AG10803 (cell line): ENCODE measurements at places on chromosomes 6 and 20.
A peak's percentile ranks its signal among the peaks of the same experiment; 100 is the strongest.

DNA sequence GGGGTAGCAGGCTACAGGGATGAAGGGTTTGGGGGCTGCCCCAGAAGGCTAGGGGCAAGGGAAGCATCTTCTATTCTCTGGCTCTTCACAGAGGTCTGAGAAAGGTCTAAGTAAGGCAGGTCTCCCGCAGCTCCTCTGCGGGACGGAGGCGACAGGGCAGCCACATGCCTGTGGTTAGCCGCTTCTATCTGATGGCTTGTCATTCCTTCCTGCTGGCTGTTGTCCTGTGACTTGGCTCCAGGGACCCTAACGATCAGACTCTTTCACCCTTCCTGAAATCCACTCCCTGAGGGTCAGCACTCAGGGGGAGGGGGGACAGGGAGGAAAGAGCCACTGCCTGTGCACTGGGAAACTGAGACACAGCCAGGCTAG, 673 bp downstream of the CST7 start:
- DNase-seq: no peak

- DNase-seq: no peak
These were observed 13.6 kb upstream of the SLCO4A1 start for GRCh38 chr20:62628691-62629090.

- peak; percentile 79 for DNase-seq
These were observed 52.3 kb downstream of the MBOAT1 start for GRCh38 chr6:20159781-20160540.

DNA sequence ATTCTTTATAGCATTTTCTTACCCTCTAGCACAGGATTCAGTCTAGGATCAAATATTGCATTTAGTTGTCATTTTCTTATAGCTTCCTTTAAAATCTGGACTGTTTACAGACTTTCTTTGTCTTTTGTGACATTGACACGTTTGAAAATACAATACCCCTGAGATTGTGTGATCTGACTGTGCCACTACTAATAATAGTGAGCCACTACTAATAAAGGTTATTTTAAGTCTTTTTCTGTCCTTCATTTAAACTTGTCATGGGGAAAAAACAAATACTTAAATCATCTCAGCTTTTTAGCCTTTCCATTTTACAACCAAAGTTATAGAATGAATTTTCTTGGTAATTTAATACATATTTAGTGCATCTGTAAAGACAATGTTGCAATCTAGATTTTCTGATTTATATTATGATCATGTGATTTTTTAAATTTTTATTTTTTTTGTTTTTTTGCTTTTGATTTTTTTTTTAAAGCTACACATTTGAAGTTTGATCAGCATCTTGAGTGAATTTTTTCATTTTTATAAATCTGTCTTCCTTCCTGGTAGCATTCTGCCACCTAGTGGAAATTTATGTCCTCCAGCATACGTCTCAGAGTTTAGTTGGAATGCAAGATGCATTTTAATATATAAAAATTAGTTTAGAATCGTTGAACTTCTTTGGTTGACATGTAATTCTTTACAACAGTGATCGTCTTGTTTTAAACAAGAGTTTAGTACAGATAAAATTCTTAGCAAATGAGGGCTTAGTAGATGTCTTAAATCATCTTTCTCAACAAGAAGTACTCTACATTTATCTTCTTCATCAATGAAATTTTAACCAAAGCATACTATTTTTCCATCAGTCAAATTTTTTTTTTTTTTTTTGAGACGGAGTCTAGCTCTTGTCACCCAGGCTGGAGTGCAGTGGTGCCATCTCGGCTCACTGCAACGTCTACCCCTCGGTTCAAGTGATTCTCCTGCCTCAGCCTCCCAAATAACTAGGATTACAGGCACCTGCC, 119.4 kb downstream of the NCOA3 start:
- peak; percentile 72 for DNase-seq

DNA sequence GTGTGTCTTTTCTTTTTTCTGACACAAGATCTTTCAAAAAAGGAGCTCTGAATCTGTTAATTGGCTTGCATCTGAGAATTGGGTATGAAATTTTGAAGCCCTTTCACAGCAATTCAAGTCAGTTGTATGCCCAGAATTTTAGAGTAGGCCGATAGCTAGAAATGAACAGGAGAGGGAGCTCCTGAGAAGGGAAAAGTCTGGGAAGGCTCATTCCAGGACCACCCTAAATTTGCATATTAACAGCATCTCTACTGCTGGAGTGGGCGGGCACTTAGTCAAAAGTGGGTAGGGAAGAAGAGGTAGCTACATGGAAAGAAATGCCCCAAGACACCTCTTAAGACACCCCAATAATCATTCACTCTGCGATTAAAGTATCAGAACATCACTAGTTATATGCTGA, 928.3 kb downstream of the TBC1D32 start:
- no peak for DNase-seq

- no peak for DNase-seq
These were observed 14.4 kb upstream of the SLC22A23 start for GRCh38 chr6:3471286-3471685.

DNA sequence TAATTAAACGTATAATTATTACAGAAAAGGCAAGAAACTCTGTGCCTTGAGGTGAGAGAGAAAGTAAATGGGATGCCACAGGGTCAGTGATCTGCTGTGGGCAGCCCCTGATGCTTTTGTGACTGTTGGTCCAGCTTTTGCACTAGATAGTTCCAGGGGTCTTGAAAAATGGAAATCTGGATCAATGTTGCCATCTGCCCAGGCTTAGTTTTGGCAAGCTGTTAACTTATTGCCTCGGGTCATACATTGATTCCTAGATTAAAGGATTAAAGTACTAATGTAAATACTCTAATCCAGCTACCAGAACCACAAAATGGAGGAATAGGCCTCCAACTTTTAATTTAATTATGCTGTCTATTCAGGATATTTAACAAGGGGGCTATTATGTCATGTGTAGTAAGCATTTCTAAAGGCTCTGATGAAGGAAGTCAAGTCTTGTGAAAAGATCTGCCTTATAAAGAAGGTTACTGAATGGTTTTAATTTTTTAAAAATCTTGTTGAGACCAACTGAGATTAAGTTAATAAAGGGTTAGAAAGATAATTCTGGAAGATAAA, 376.0 kb upstream of the HS3ST5 start:
- DNase-seq: no peak

GRCh38 chr6:77448546-77448945, 14.7 kb downstream of the HTR1B start:
- DNase-seq: no peak

DNA sequence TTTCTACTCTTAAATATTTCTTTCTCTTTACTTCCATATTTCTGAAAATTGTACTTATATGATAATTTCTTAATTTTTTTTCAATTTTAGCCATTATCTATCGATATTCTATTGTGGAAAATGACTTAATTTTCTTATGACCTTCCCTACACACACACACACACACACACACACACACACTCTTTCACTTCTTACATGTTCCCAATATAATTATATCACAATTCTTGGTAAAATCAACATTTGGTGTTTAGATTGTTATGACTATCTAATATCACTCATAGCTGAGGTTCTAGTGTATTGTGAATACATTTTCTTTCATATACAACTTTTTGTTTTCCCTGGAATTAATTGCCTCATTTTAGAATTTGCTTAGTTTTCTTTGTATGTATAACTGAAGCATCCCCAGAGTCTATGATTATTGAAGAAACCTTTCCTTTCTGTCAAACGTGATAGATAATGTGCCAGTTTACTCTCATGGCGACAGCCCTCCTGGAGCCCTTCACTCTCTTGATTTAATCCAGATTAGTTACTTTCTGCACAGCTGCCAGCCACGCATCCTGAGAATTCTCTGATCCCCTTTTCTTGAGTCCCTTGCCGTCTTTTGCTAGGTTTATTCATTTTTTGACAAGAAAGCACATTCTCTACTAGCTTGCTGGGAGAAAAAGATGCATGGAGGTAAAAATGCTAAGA, 63.4 kb downstream of the RNF182 start:
- no peak for DNase-seq

DNA sequence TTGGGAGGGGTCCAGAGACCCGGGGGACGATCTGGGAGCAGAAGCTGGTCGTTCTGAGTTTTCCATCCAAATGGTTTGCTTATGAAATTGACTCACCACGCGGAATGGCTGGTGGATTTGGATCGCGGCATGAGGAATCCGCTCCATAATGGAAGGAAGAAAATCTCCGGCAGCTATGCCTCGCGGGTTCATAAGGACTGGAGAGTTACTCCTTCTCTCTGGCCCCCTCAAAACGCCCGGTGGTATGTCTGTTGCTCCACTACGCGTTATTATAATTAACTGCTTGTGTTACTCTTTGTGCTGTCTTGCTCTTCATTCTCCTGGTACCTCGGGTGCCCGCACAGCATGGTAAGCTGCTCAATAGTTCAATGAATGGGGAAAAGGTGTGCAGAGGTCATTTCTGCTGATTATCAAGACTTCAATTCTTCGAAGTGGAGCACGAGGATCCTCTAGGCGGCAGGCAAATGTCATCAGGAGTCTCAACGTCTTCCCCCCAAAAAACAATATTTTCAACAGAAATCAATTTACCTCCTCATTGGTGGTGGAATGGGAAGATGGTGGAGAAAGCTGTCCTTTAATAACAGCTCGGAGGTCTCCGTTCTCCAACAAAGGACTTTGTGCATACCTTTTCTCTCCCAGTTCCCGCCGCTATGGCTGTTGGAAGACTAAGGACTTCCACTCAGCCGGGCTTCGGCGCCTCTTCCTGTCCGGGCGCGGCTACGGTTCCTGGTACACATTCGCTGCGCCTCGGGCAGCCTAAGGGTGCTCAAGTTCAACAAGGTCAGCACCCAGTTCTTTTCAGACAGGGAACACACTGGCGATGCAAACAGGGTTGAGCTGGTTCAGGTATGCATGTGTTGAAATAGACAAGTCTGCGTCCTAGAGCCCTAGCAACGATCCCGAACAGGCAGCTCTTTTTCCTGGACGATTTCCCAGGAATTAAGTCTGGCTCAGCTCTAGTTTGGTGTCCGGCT, 9.2 kb upstream of the PRSS16 start:
- no peak for DNase-seq

DNA sequence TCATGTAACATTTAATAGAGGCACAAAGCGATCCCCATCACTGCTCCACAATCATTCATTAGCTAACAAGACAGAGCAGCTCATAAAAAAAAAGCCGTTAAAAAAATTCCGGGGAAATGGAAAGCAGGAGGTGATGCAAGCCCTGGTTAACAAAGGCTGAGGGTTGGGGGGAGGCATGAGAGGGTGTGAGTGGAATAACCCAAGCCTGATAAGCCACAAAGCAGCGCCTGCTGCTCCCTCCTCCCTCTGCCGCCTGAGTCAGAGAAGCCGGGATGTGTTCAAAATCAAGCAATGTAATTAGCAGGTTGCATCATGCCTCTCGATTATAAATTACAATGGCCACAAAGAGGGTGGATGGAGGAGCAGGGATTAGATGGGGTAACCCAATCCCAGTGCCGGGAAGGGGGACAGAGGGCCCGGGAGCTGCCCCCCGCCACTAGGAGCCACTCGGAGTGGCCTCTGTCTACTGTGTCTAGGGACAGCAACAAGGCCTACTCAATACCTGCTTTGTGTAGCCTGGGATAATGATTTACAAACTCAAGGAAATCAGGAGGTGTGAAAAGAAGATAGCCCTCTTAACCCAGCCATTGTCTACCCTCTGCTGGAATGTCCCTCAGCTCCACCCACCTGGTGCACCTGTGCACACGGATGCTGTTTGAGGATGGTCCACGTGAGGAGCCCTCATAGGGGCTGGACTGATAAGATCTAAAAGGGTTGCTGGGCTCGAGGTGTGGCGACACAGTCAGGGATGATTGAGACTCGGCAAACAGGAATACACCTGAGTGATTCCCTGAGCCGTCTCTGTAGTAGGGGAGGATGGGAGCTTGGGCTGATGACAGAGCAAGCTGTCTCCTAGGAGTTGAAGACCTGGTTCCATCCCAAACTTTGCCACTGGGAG, 156.9 kb downstream of the VEGFA start:
- peak; percentile 98 for DNase-seq

GRCh38 chr20:49140411-49140810, 47.7 kb downstream of the STAU1 start:
- no peak for DNase-seq

DNA sequence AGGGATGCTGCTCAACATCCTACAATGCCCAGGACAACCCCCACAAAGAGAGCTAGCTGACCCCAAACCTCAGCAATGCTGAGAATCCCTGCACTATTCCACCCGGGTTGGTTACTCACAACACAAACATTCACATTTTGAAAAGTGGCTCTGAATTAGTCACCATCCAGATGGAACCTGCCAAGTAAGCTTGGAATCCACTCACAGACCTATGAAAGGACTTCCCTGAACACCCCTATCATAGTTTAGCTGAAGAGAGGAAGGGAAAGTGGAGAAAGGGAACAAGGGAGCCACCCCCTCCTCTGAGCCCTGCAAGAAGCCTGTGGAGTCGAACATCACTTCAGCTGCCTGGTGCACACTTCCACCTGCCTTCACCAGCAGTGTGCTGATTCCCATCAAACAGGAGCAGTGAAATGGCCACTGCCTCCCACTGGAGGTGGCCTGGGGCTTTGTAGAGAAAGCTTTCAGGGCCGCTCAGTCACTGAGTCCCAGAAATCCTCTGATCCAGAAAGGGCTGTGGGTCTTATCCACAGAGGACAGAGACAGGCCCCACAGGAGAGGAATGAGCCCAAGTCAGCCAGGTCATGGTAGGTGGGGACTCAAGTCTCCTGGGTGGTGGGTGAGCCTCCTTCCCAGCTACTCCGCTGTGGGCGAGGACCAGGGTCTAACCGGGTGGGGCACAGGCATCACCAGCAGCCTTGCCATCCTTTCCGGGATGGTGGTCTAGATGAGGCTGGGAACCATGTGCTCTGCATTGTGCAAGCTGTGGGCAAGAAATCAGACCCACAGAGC, 203.7 kb downstream of the SYNDIG1 start:
- DNase-seq: peak; percentile 97
